ENCODE measurements at places on chromosomes 3 and 15.

GRCh38 chr3:122167630-122168029, 15.8 kb upstream of the CASR start:
- no peak for DNase-seq

- DNase-seq: no peak
Measured at GRCh38 chr3:73197187-73197586, 135.7 kb downstream of the EBLN2 start.

GRCh38 chr3:183149915-183150750, 12.4 kb downstream of the LAMP3 start:
- DNase-seq: no peak

- no peak for DNase-seq
Measured at GRCh38 chr15:85005746-85006145, 24.1 kb downstream of the PDE8A start.

- no peak for DNase-seq
Measured at GRCh38 chr3:69009559-69010410, 3.7 kb downstream of the EOGT start.

GRCh38 chr3:119831941-119832371, 50.1 kb downstream of the NR1I2 start:
- no peak for DNase-seq

DNA sequence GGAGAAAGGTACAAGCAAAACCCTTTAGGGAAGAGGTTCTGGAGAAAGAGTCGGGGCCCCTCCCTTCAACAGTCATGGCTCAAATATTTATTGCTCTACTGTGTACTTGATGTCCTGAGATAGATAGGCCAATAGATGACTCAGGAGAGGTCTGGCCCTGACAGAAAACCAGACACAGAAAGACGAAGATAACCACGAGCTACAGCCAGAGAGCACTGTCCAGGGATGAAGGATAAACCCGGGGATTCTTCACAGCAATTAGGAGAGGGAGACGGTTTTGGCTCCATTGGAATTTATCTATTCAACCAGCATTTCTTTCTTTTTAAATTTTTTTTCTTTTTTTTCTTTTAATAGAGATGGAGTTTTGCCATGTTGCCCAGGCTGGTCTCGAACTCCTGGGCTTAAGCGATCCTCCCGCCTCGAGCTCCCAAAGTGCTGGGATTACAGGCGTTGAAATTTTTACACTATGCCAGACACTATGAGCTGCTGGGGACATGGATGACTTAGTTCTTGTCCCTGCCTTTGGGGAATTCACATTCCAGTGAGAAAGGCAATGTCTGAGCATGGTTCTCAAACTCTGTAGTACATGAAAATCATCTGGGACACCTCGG, 4.6 kb upstream of the CIDEC start:
- DNase-seq: no peak

DNA sequence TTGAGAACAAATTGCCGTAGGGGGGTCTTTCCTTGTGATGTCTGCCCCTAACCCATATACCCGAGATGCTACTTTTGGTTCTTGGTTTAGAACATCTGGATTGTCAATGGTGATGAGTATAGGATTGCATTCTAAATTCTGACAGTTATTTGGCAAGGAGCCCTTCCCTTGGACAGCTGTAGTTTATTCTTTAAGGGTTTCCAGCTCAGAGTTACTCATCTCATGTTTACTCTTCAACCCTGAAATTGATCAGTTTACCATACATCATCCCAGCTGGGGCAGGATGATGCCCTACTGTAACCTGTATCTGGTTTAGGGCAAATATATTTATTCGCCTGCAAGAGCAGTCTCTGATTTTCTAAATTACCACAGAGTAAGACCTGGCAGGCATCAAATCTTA, 85.7 kb upstream of the XCR1 start:
- DNase-seq: no peak

DNA sequence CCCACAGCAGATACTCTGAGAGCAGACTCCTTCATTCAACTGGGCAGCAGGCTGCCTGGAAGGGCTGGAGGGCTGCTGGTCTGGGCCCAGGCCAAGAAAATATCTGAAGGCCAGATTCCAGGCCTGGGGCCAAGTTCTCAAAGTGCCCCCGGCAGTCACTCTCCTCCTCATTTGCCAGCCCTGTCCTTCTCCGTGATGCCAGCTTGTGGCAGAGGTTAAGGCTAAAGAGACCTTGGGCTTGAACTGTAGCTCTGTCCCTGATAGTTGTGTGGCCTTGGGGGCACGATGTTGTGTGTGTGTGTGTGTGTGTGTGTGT, 39.0 kb downstream of the FAM3D start:
- DNase-seq: no peak

GRCh38 chr3:8500319-8500988, 1.2 kb upstream of the LMCD1 start:
- DNase-seq: no peak

GRCh38 chr3:109278546-109278945, 37.8 kb downstream of the DPPA2 start:
- DNase-seq: no peak

DNA sequence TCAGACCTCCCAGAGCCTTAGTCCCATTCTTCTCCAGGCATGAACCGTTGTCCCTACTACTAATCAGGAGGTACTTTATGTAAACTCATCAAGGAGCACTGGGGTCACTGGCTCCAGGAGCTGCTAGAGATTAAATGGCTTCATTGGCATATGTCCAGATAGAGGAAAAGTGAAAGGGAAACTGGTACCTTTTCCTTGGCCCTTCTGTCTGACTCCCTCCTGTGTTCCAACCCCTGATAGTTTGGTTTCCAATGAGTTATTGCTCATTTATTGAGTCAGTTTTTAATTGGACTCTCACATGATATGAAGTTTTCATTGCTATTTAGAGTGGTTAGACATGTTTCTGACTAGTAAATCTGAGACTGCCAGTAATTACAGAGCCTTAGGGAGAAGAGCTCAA, 130.5 kb upstream of the BFSP2 start:
- no peak for DNase-seq

GRCh38 chr15:66859688-66860253, 157.7 kb downstream of the SMAD6 start:
- no peak for DNase-seq

DNA sequence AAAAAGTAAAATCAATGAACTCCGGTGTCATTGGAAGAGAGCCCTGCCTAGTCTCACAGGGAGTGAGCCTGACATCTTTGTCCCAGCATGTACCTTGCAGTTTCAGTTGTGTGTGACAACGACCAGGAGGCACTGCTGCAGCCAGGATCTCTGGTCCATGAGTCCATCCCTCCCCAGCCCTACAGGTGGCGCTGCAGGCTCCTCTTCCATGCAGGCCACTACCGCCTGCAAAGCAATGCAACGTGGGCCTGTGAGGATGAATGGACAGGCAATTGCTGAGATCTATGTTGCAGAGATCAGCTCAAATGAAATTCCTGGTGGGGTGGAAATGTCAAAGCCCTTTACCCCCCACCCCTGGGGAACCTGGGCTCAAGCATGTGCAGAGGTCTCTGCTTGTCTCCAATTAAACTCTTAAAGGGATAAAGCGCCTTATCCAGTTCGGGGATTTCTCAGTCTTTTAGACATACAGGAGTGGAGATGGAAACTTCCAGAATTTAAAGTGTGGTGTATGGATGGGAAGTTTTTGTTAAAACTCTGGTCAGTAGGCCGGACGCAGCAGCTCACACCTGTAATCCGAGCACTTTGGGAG, 35.8 kb downstream of the TKT start:
- peak; percentile 87 for DNase-seq

- DNase-seq: no peak
Measured at GRCh38 chr15:64930019-64930652, 18.4 kb downstream of the ANKDD1A start.

DNA sequence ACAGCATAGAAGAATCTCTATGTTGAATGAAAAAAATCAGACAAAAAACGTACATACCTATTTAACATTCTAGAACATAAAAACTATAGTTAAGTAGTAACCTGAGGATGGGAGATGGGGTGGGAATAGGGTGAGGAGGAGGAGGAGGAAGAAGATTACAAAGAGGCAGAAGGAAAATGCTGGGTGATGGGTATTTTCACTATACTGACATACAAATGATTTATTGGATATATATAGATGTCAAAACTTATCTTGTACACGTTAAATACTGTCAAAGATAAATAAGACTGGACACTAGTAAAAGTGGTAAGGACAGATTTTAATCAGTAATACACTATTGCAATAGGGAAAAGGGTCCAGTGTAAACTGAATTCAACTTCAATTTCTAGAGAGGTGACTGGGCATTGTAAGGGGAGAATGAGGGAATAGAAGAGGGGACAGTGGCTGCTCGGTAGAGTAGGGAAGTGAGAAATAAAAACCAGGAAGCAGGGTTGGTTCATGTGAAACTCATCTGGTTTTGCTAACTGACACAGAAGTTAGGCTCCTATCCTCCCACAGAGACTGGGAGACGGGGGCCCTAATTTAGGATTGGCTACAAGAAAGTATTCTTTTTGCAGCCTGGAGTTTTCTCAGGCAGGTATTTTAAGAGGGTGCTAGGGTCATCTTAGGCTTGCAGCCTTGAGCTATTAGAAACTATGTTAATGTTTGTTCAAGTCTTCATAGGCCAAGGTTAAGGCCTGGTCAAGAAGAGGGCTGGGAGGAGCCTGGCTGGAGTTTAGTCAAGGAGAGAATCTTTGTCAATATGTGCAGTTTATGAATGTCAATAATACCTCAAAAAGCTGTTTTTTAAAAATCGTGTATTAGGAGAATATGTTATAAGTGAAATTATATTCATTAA, 15.0 kb upstream of the C15orf61 start:
- no peak for DNase-seq

DNA sequence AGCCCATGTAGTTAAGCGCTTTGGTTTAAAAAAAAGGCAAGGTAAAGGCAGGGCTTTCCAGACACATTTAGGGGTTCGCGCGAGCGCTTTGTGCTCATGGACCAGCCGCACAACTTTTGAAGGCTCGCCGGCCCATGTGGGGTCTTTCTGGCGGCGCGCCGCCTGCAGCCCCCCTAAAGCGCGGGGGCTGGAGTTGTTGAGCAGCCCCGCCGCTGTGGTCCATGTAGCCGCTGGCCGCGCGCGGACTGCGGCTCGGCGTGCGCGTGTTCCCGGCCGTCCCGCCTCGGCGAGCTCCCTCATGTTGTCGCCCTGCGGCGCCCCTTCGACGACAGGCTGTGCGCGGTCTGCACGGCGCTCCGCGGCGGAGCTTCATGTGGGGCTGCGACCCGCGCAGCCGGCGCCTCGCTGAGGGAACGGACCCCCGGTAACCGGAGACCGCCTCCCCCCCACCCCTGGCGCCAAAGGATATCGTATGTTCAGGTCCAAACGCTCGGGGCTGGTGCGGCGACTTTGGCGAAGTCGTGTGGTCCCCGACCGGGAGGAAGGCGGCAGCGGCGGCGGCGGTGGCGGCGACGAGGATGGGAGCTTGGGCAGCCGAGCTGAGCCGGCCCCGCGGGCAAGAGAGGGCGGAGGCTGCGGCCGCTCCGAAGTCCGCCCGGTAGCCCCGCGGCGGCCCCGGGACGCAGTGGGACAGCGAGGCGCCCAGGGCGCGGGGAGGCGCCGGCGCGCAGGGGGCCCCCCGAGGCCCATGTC, 927 bp downstream of the SMAD6 start:
- peak; percentile 30 for DNase-seq

- no peak for DNase-seq
Measured at GRCh38 chr15:35746121-35746520, 200.2 kb upstream of the DPH6 start.

- no peak for DNase-seq
Measured at GRCh38 chr3:186651678-186652215, 11.5 kb downstream of the FETUB start.

GRCh38 chr15:60006203-60006862, 2.2 kb downstream of the FOXB1 start:
- peak; percentile 79 for DNase-seq

DNA sequence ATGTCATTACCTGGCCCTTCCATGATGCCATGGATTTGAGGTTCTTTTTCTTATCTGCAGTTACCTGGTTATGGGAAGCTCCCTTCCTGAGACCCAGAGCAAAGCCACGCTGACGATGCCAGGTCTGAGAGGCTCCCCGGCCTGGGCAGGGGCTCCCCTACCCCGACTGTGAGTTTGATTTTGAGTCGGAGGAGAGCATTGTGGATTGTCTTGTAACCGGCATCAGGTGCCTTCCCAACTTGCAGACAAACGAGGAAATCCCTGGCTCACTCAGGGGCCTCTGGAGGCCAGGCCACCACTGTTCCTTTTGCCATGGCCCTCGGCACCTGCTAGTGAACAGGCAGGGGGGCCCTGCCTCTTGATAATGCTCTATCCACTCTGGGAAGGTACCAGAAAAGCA, 151.4 kb downstream of the ATP10A start:
- no peak for DNase-seq

GRCh38 chr3:77530870-77531269, 491.0 kb downstream of the ROBO2 start:
- no peak for DNase-seq

- no peak for DNase-seq
Measured at GRCh38 chr15:101437618-101438481, 51.7 kb downstream of the PCSK6 start.

DNA sequence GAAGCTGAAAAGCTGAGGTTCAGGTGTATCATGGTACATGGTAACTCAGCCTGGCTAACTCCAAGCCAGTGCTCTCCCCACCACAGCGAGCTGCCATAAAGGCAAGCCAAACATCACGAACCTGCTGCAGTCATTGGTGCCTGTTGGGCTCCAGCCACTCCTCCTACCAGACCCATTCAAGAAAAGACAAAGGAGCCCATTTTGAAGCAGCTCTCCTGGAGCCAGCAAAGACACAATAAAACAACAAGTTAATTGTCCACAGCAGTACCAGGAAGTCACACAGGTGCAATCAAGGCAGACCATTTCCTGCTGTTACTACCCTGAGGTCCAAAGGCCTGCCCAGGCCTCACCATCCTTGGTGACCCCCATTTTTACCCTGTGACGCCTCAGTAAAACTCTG, 77.6 kb downstream of the DAPK2 start:
- no peak for DNase-seq

GRCh38 chr3:13388816-13389215, 31.3 kb downstream of the NUP210 start:
- DNase-seq: no peak

DNA sequence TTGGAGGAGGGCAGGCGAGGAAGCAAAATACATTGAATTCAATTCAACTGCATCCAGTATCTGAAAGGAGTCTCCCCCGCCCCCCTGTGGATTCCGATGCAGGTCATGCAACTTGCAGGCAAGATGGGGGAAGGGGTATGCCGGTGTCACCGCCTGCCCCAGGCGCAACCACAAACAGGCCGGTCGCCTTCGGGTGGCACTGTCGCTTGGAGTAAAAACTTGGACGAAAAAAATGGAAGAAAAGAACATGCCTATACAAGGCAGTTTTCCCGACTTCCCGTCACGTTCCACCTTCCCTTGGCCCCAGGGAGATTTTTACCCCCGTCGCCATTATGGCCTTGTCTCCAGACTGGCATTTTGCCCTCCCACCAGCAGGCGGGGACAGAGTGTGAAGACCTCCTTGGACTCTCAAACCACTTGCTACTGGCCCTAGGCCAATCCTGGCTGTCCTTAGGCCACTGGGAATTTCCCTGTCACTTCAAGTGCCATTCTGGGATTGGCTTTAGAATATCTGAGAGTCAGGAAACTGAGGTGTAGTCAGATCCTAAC, 1.6 kb upstream of the NTRK3 start:
- peak; percentile 33 for DNase-seq

All from stimulated activated CD4-positive, alpha-beta T cell treated with anti-CD3 and anti-CD28 coated beads, Interleukin-15, amount 100 ng/mL, for 24 hours (primary cell).